Prostate gland (tissue), 2 donors: ENCODE measurements at places on chromosomes 11 and 22. TPM values are rescaled to one million over a fixed set of nuclear protein-coding genes. Genes with fewer than 3 reads are reported as not detected.

DNA sequence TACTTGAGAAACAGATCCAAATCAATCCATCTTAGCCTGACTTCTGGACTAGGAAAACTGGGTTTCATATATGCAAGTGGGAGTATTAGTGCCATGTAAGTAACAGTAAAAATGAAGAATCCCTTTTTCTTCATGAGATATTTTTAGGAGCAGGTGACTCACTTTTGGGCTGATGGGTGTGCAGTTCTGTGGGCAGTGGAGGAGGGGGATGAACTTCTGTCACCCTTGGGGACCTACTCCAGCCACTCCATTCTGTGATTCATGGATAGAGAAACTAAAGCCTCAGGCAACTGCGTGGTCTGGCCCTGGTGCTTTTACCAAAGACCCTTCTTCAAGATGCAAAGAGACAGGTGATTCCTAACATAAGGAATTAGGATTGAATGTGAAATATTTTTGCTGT is 208.6 kb upstream of the NARS2 start:
- no peaks in the 10 kb centered on the region for H3K36me3 ChIP-seq
- H3K27me3 ChIP-seq: no peaks in the 10 kb centered on the region
- H3K4me3 ChIP-seq: no peak overlapping the region
- no peaks in the 10 kb centered on the region for H3K4me1 ChIP-seq

DNA sequence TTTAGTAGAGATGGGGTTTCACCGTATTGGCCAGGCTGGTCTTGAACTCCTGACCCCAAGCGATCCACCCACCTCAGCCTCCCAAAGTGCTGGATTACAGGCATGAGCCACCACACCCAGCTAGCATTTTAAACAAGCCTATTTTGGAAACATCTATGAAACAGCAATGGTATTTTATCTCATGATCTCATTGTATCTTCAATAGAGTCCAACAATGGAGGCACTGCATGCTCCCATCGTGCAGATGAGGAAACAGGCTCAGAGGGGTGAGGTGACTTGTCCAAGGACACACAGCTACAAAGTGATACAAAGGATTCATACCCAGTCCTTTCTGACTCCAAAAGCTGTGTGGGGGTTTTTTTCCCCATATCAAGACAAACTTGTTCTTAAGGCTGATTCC is 39.0 kb upstream of the RTL6 start:
- H3K27me3 ChIP-seq: peaks cover 8% of the 10 kb centered on the region
- no peak overlapping the region for H3K4me3 ChIP-seq
- no peak overlapping the region for H3K27ac ChIP-seq
- H3K36me3 ChIP-seq: no peaks in the 10 kb centered on the region
- no peak for DNase-seq

GRCh38 chr11:127242676-127243075 is 242.1 kb upstream of the KIRREL3 start:
- H3K36me3 ChIP-seq: no peaks in the 10 kb centered on the region
- DNase-seq: no peak
- no peaks in the 10 kb centered on the region for H3K4me1 ChIP-seq

DNA sequence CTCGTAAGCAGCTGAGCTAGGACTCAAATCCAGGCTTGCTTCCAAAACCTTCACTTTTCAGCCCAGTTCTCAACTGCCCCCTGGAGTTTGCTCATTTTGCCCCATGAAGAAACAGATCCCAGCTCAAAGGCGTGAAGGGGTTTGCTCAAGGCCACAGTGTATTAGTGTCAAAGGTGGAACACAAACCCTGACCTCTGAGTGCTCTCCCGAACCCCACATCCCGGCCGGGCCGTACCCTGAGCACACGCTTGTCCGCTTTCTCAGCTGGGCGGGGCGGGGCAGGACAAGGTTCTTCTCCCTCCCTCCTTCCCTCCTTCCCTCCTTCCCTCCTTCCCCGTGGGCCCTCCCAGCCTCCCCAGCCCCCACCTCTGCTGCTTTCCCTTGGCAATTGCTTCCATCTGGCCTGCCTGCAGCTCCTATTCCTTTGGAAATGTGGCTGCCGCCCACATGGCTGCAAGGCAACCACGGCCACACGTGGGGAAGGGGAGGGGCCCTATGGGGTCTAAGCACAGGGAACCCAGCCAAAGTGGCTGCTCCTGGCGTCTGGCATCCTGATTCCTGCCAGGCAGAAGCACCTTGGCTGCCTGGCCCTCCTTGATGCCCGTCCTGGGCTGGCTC is 4.1 kb downstream of the ST3GAL4 start:
- H3K27me3 ChIP-seq: no peaks in the 10 kb centered on the region
- H3K36me3 ChIP-seq: no peaks in the 10 kb centered on the region
- H3K4me1 ChIP-seq: no peaks in the 10 kb centered on the region
- H3K4me3 ChIP-seq: no peak overlapping the region

GRCh38 chr11:117572129-117572528 is 224.9 kb downstream of the DSCAML1 start:
- H3K4me1 ChIP-seq: no peaks in the 10 kb centered on the region
- DNase-seq: no peak
- H3K36me3 ChIP-seq: no peaks in the 10 kb centered on the region

GRCh38 chr11:11787305-11788062 is 54.3 kb upstream of the USP47 start:
- DNase-seq: peak; percentile 73
- H3K27ac ChIP-seq: no peak overlapping the region
- H3K4me1 ChIP-seq: no peaks in the 10 kb centered on the region
- no peaks in the 10 kb centered on the region for H3K27me3 ChIP-seq

GRCh38 chr22:44025171-44026065 is 1.3 kb downstream of the PARVB start:
- no peaks in the 10 kb centered on the region for H3K4me1 ChIP-seq
- H3K36me3 ChIP-seq: no peaks in the 10 kb centered on the region
- peak overlapping the region; percentile 71 for H3K27ac ChIP-seq
- no peaks in the 10 kb centered on the region for H3K27me3 ChIP-seq
- H3K4me3 ChIP-seq: peak overlapping the region; percentile 48

- no peaks in the 10 kb centered on the region for H3K36me3 ChIP-seq
- no peaks in the 10 kb centered on the region for H3K27me3 ChIP-seq
These were observed 77.6 kb downstream of the MIAT start for GRCh38 chr22:26735019-26735409.

DNA sequence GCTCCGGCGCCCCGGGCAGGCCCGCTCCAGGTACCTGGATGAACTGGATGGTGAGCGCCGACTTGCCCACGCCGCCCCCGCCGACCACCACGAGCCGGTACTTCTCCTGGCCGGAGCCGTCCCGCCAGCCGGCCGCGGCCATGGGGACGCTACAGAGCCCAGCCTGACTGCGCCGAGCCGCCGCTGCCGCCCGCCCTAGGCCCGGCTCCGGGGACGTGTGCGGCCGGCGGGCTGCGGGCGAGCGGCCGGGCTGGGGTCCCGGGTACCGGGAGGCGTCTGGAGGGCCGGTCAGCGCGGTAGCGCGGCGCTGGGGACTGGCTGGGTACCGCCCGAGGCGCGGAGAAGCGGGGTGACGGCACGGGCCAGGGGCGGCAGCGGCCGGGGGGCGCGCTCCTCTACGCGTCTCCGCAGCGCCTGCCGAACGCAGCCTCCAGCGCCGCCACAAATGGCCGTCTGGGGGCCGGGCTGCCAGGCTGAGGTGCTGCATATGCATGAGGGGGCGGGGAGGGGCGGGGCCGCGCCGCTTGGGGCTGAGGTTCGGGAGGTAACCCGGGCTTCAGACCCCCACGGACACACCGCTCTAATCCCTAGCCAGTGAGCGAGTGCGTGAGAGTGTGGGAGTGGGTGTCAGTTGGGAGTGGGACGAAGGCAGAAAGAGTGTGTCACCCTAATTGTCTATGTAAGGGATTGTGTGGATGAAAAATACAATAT is at the start of gene RRAS2:
Gene RRAS2 (minus strand): TSS at position 455 of the 711 bp plus-strand sequence. CDS start 313 bp downstream, at position 142.
- no peaks in the 10 kb centered on the region for H3K27me3 ChIP-seq
- peak within 1 kb of the TSS; percentile 92 for H3K4me3 ChIP-seq
- peak within 1 kb of the TSS; percentile 78 for H3K27ac ChIP-seq

- no peak for DNase-seq
- no peaks in the 10 kb centered on the region for H3K27me3 ChIP-seq
- no peaks in the 10 kb centered on the region for H3K36me3 ChIP-seq
- H3K4me3 ChIP-seq: no peak overlapping the region
- no peak overlapping the region for H3K27ac ChIP-seq
- no peaks in the 10 kb centered on the region for H3K4me1 ChIP-seq
These were observed 452.4 kb upstream of the DDI1 start for GRCh38 chr11:103584021-103584420.

CNTF gene
- 0.74 TPM for total RNA-seq

ST13 gene
- total RNA-seq: 205 TPM

FGF19 gene
- total RNA-seq: not detected

NTM gene
- 7.4 TPM for total RNA-seq

TMEM126A gene
- total RNA-seq: 24.4 TPM

PRRG4 gene
- total RNA-seq: 5.2 TPM

C22orf42 gene
- total RNA-seq: not detected

DNAJB7 gene
- not detected for total RNA-seq

SHANK2 gene
- total RNA-seq: 46.4 TPM

SLC22A6 gene
- not detected for total RNA-seq
